ENCODE measurements at places on chromosomes 16 and 17.

DNA sequence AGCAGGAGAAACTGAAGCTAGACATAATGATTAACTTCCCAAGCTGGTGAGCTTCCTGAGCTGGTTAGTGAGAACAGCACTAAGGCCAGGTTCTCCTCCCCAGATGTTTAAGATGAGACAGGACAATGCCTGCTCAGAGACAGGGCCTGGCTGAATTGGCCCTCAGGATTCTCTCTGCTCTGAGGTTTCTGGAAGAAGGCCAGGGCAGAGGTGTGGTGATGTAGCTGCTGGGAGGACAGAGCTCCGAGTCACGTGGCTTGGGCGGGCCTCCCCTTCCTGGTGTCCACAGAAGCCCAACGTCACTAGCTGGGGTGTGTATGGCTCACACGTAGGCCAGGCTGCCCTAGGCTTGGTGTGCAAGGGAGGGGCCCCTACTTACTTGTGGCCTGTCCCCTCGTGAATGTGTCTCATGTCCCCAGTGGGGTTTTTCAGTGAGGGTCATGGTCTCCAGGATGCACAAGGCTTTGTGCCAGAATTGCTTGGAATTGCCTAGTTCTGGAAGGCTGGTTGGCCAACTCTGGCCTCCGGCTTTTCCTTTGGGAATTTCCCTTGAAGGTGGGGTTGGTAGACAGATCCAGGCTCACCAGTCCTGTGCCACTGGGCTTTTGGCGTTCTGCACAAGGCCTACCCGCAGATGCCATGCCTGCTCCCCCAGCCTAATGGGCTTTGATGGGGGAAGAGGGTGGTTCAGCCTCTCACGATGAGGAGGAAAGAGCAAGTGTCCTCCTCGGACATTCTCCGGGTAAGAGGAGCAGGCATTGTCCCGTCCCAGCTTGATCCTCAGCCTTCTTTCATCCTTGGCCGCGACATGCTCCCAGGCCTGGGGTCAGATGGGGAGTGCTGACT lies 3.4 kb downstream of the NOD2 start:
- DNase-seq, result peak; percentile 56

GRCh38 chr16:57639172-57639887 lies 10.9 kb downstream of the ADGRG1 start:
- DNase-seq, result no peak

- DNase-seq, result no peak
These were observed 38.7 kb downstream of the ESRP2 start for GRCh38 chr16:68197250-68197649.

GRCh38 chr16:47052666-47053640 lies 79.5 kb upstream of the DNAJA2 start:
- no peak for DNase-seq

DNA sequence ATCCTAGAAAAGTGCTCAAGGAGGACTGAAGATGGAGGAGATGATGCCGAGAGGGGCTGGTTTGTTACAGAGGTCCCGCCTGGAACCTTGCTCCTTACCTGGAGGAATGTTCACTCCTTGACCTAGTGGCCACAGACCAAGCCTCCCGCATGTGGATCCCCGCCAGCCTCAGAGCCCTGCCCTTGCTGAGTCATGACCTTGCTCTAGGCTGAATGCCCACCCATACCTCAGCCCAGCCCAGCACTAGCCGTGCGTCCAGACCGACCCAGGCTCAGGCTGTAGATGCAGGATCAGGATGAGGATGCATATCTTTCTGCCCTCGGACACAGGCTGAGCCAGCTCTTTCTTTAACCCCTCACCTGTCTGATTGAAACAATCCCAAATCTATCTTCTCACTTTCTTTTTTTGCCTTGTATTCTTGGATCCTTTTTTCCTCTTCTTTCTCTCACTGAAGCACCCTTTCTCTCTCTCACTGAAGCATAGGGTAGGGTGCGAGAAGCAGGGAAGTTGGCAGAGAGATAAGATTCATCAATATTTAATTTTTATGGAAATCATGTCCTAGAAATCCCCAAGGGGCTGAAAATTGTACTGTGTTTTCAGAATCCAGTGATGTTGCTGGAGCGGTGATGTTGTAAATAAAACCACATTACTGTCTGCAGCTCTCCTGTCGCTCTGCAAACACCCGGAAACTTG lies 34.9 kb downstream of the WSCD1 start:
- no peak for DNase-seq

DNA sequence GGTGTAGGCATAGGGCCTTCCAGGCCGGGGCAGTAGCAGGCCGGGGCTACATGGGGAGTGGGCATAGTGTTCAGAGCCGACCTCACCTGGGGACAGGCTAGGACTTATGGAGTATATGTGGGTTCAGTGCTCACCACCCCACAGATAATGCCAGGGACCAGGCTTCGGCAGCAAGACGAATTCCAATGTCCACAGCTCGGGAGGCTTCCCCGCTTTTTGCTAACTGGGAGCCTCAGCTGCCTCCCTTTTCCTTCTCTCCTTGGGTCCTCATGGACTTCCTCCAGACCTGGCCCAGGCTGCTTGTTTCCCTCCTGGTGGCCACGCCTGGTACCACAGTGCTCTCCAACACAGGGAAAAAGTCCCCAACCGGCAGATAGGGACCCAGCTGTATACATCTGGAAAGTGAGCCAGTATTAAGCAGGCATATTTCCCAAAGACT lies 20.1 kb upstream of the SLC46A1 start:
- peak; percentile 25 for DNase-seq

DNA sequence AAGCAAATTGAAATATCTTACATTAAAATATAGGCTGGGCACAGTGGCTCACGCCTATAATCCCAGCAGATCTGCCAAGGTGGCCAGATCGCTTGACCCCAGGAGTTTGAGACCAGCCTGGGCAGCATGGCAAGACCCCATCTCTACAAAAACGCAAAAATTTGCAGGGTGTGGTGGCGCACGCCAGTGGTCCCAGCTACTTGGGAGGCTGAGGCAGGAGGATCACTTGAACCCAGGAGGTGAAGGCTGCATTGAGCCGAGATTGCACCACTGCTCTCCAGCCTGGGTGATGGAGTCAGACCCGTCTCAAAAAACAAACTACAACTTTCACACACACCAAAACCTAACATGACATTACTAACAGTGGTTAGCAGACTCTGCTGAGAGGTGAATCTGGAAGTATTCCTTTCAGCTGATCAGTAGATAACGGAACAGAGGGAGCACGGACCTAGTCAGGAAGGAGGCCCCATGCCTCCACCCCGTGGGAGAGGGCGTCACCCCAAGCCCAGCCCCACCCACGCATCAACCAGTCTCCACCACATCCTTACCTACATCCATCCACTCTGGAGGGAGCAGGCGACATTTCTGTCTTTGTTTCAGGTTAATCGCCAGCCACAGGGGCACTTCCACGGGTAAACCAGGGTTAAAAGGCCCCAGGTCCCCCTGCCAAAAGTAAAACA lies 1.7 kb downstream of the GINS2 start:
- no peak for DNase-seq

- DNase-seq, result no peak
These were observed 74.4 kb downstream of the MRM1 start for GRCh38 chr17:36675786-36676185.

DNA sequence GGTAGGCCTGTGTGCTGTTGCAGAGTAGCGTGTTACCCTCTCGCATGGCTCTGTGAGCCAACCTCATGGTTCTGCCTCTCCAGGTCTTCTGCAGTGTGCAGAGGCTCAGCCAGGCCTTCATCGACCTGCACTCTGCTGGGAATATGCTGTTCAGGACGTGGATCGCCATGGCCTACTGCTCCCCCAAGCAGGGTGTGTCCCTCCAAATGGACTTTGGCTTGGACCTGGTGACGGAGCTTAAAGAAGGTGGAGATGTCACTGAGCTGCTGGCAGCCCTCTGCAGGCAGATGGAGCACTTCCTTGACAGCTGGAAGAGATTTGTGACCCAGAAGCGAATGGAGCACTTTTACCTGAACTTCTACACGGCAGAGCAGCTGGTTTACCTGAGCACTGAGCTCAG lies 75.8 kb upstream of the ENDOV start:
- DNase-seq, result no peak

DNA sequence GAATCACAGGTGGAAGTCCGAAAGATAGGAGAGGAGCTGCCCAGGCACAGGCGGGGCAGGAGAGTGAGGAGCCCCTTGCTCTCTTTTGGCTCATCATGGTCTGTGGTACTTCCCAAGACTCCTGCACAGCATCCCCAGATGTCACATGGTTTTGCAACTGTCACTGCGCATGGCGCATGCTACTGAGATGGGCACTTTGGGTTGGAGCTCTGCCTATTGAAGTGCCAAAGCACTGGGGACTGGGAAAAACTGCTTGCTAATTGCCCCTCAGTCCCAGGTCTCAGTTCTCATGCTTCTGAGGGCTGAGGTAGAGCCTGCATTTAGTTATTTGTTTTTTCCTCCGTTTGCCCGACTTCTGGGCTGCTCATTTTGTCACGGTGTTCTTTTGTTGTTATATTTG lies 156.8 kb upstream of the CDH13 start:
- DNase-seq, result peak; percentile 1

DNA sequence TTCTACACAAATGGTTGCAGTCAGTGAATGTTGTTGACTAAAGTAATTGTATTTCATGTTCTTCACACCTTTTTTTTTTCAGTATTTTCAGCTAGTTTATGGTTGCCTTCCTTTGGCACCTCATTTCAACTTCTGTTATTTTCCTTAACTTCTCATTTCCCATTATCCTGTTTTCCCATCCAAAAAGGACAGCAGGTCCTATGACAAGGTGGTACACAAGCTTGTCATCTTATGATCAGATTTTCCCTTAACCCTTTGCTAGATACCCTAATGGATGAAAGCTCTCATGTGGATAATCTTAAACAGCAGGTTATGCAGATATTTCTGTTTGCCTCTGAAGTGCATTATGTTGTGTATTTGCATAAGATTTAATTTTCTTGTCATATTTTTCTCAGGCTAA lies 7.1 kb upstream of the ASIC2 start:
- no peak for DNase-seq

- DNase-seq, result peak; percentile 93
These were observed 52.1 kb downstream of the CUEDC1 start for GRCh38 chr17:57902800-57903759.

- DNase-seq, result no peak
These were observed 79.3 kb downstream of the ABCC12 start for GRCh38 chr16:48076455-48077012.

- peak; percentile 59 for DNase-seq
These were observed 1.1 kb upstream of the USP32 start for GRCh38 chr17:60392845-60393702.

DNA sequence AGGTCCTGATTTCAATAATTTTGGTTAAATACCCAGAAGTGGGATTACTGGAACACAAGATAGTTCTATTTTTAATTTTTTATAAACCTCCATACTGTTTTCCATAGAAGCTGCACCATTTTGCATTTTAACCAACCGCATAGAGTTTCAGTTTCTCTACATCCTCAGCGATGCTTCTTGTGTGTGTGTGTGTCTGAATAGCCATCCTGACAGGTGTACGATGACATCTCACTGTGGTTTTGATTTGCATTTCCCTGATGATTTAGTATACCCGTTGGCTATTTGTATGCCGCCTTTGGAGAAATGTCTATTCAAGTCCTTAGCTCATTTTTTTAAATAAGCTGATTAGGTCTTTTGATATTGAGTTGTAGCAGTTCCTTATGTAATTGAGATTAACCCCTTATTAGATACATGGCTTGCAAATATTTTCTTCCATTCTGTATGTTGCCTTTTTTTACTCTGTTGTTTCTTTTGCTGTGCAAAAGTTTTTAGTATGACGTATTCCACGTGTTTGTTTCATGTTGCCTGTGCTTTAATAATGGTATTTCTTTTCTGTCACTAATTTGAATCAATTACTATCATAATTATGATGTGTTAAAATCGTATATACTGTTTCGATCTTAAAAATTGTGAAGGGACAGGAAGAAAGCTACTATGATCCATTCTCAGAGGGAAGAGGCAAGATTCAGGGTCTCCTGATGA lies 227.2 kb upstream of the MON1B start:
- DNase-seq, result no peak

GRCh38 chr17:48056246-48056745 lies 8.1 kb downstream of the NFE2L1 start:
- DNase-seq, result no peak
